ENCODE measurements at places on chromosomes 11 and 22.

- DNase-seq, result no peak
Observed at GRCh38 chr11:82899186-82899820, 927 bp downstream of the PRCP start.

DNA sequence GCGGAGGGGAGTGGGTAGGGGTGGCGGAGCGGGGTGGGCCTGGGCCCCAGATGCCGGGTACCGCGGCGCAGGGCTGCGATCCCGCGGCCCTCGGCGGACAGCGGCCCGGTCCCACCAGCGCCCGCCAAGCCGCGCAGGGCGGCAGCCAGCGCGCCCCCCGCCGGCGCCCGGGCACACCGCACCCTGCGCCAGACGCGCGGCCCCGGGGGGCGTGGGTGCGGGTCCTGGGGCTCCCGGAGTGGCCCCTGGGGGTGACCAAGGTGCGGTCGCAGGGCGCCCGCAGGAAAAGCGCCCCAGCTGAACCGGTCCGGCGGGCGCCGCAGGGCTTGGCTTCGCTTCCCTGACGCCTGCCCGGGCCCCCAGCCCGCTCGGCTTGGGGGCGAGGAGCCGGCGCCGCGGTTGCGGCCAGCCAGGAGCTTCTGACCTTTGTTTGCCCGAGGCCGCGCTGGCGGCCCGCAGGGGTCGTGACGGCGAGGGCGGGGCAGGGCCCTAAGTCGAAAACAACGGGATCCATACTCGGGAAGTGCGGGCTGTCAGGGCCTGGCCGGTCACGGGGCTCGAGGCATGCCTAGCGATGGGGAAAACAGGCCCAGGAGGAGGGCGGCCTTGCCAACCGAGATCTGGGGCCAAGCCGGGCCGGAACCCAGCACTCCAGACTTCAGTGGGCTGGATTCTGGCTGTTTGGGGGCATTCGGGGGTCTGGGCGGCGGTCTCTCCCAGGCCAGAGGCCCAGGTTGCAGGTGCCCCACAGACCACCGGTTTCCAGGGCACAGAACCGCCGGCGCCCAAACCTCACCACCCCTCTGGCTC is 581 bp upstream of the AP5B1 start:
- no peak for DNase-seq

DNA sequence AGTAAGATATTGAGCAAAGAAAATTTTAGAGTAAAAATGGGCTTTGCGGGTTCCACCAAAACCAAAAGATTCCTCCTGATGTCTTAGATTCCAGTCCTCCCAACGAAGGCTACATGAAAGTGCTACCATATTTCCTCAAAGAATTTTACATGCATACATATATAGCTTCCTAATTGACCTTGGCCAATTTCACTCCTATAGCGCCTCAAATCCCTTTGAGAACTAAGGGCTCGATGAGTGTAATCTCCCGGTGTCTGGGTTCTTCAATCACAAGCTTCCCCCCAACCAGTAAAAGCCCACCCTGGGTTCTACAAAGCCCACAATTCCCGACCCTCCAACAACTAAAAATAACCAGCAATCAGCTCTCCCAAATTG is 1.2 kb downstream of the SIK3 start:
- no peak for DNase-seq

GRCh38 chr11:69113226-69113625 is 42.5 kb upstream of the SMIM38 start:
- no peak for DNase-seq

GRCh38 chr11:37830529-37830928 is 1232.5 kb upstream of the RAG2 start:
- DNase-seq, result no peak

- no peak for DNase-seq
Observed at GRCh38 chr11:27812341-27812740, 112.1 kb upstream of the BDNF start.

GRCh38 chr11:1841511-1842148 is 2.8 kb downstream of the TNNI2 start:
- DNase-seq, result no peak

GRCh38 chr11:117143390-117143789 is 697 bp upstream of the PAFAH1B2 start:
- peak; percentile 53 for DNase-seq

- peak; percentile 31 for DNase-seq
Observed at GRCh38 chr11:83116015-83116641, 40.8 kb upstream of the PCF11 start.

Data from inflammatory macrophage treated with lipopolysaccharide for 1 hour (primary cell).